ENCODE measurements at places on chromosomes 4 and X.

- no peak for DNase-seq
Measured at GRCh38 chr4:40856277-40856839, 106.6 kb downstream of the NSUN7 start.

DNA sequence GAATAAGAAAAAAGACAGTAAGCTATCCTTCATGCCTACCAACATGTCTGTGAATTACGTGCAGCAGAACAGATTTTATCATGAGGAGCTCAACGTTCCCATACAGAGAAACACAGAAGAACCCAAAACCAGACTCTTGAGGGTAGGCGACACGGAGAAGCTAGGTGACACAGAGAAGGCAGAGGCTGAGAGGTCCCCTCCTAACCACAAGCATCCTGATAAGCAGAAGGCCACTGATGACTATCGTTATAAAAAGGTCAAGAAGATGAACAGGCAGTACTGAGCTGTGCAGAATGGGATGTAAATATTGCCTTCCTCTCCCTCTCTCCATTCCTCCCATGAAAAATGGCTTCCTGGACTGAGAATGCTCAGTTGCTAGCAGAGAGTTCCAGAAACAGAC, 350.2 kb upstream of the BOD1L1 start:
- DNase-seq = no peak

- DNase-seq = no peak
Measured at GRCh38 chr4:128471576-128471975, 184.0 kb upstream of the PGRMC2 start.

DNA sequence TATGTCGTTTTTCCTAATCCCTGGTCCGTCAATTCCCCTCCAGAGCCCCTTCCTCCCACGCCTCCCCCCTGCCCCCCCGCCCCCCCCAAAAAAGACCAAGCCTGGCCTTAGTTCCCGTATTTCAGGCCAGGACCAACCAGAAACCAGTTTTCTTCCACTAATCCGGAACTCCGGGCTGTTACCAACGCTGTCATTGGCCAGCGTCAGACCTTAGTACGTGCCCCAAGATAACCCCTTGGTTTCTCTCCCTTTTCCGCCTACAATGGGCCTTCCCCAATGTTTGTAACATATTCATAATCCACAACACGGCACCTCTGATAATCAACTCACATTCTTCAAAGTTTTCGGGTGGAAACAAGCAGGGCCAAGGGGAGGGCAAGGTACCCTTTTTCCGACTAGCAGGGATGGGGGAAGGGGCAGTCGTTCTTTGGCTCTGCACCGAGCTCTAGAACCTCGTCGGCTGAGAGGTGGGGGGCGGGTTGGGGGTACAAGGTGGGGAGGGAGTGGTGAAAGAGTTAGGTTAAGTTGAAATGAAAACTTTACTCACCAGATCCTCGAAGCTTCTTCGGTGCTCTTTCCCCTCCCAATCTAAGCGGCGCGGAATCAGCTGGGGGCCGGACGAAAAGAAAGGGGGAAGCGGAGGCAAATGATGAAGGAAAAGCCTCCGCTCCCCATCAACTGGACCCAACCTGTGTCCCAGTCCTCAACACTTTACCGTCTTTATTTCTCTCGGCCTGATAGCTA, 1.5 kb downstream of the BRWD3 start:
- DNase-seq = peak; percentile 60

GRCh38 chr4:117378942-117379341, 293.6 kb upstream of the TRAM1L1 start:
- no peak for DNase-seq

DNA sequence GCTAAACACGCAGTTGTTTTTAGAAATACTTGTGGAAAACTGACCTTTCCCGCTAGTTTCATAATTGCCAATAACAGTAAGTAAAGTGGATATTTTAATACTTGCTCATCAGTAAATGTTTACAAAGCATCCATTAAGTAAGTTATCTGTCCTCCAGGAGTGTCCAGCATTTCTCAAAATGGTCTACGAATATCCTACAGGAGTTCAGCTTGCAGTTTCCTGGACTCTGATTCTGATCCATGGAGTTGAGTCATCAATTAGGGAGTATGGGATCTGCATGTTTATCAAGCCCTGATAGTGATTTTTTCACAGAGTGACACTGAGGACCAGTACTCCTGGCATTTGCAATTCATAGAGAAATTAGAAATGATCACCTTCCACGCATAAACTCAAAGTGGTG, 325.2 kb upstream of the AADAT start:
- DNase-seq = no peak

DNA sequence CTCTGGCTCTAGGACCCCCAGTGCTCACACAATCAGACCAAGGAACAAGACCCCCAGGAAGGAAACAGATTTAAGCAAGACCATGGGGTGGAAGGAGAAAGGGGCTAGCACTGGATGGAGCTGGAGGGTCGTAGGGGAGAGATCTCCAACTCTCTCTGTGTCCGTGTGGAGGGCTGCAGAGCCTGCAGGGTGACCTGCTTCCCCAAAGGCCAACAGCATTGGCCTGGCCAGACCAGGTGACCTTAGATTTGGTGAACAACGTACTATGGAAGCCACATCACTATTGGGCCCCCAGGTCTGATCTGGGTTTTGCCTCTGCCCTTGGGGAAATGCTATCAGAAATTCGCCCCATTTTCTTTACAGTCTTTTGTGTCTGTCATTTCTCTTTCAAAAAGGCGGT, 26.0 kb downstream of the NLGN3 start:
- DNase-seq = no peak

- no peak for DNase-seq
Measured at GRCh38 chr4:78079726-78080430, 22.8 kb downstream of the FRAS1 start.

GRCh38 chrX:133881007-133881406, 104.4 kb downstream of the GPC3 start:
- no peak for DNase-seq

- no peak for DNase-seq
Measured at GRCh38 chr4:106454581-106454980, 86.0 kb upstream of the GIMD1 start.

DNA sequence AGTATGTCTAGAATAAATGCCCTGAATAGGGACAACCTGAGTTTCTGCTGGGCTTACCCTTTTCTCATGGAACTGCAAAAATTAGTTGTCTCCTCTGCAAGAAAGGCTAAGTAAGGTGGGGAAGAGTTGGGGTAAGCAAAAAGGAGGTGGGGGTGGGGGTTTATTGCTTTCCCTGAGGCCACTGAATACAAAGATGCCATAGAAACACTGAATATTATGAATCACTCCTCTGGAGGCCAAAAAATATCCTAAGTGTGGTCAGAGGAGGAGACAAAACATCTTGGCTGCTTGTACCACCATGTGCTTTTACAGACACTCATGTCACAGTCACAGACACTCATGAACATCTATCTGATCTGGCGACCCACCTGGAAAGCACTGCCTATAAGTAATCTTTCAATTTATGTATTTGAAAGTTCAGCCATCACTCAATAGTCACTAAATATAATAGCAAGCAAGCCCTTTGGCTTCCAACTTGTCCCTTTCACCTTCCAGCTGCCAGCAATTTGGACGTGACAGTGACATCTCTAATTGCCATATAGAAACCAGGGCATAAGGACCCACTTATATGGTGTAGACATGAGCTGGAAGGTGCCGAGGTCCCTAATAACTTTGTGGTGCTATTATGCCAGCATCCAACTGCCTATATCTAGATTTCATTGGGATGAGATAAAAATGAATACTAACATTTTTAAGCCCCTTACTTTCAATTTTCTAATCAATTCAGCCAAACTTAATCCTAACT, 122.7 kb upstream of the CBR4 start:
- DNase-seq = no peak

GRCh38 chr4:24174602-24175001, 284.8 kb upstream of the PPARGC1A start:
- DNase-seq = no peak

DNA sequence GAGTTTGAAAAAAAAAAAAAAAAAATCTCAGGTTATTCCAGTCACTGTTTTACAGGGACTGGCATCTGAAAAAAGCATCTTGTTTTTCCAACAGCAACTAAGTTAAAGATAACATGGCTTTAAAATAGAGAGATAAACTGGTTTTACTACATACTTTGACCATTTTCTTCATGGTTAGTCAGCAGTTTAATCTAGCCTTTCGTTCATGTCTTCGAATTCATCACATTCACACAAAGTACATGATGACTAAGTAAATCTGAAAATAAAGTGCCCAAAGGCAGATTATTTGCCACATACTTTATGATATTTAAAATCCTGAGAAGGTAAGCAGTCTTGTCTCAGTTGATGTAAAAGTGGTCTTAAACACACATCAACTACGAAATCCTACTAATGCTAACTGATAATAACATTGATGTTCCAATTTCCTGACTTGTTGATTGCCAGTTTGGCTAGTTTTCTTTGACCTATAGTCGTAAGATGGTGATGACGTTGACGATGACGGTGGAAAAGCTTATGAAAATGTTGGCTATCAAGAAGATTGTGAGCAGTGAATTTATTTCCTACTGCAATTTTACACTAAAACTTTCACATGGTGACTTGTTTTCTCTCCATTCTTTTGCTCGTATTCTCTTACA, 540.5 kb upstream of the BOD1L1 start:
- no peak for DNase-seq

DNA sequence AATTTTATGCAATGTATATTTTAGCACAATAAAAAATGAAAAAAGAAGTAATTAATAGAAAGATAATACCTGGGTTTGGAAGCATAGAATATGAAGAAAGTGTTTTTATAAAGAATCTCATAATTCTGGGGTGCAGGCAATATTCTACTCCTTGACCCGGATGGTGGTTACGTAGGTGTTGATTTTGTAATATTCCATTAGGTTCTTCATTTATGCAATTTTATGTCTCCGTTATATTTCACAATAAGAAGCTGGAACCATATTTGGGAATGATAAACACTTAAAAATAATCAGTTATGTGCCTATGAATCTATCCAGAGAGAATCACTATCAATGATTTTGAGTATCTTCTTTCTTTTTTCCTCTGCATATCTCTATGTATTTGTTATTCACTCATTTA, 38.5 kb downstream of the CHRNA9 start:
- no peak for DNase-seq

- no peak for DNase-seq
Measured at GRCh38 chr4:164239976-164240375, 514.0 kb upstream of the SMIM31 start.

DNA sequence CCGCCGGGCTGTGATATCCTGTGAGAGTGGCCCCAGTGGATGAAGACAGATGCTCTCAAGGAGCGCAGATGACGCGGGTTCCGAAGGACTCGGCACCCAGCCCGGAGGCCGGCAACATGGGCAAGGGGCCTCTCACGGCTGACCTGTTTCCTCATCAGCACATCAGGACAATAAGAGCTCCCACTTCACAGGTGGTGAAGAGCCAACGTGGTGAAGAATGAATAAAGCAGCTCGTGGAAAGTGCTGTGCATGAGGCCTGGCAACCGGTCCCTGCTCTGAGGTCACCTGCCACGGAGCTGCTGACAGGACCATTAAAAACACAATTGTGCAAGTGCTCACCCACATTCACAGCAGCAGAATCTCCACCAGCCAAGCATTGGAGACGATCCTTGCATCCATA, 22.9 kb downstream of the ABLIM2 start:
- no peak for DNase-seq

- no peak for DNase-seq
Measured at GRCh38 chr4:3041192-3042142, 32.9 kb downstream of the HTT-AS start.

- no peak for DNase-seq
Measured at GRCh38 chrX:154739952-154740465, 10.9 kb downstream of the GAB3 start.

DNA sequence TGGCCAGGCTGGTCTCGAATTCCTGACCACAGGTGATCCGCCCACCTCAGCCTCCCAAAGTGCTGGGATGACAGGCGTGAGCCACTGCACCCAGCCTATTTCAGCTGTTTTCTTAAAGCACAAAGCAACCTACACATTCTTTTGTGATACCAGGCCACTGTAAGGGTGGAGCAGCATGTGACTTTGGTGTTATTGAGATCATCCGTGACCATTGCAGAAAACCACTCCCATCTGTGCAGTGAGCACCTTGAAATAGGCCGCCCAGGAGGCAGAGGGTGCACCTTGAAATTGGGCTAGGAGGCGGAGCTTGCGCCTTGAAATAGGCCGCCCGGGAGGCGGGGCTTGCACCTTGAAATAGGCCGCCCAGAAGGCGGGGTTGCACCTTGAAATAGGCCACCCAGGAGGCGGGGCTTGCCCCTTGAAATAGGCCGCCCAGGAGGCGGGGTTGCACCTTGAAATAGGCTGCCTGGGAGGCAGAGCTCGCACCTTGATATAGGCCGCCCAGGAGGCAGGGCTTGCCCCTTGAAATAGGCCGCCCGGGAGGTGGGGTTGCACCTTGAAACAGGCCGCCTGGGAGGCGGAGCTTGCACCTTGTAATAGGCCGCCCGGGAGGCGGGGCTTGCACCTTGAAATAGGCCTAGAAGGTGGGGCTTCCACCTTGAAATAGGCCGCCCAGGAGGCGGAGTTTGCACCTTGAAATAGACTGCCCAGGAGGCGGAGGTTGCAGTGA, 9.0 kb upstream of the SLC25A6 start:
- DNase-seq = no peak

DNA sequence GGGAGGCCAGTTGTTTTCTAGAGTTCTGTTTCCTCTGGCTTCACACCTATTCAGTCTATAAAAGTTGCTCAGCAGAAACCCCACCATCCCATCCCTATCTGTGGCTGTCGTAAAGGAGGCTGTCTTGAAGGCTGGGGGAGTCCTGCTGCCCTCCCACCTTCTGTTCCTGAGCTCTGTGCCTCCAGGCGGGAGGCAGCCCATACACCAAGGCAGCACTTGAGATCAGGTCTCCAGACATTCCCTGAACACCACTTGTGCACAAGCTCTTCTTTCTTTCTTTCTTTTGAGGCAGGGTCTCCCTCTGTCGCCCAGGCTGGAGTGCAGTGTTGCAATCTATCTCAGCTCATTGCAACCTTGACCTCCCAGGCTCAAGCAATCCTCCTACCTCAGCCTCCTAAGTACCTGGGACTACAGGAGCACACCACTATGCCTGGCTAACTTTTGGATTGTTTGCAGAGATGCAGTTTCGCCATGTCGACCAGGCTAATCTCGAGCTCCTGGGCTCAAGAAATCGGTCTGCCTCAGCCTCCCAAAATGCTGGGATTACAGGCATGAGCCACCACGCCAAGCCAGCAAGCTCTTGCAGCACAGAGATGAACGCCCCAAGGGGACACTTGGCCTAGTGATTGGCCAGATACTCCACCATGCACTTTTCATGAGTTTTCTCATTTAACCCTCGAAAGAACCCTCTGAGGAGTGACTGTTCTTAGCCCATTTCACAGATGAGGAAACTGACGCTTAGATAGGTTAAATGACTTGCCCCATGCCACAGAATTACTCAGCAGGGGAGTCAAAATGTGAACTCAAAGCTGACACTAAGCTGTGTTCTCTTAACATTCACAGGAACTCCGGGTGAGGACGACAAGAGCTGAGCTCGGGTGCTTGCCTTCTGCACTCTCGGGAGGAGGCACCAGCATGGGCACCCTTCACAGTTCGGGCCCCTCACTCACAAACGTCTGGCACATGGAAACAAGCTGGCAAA, 55.8 kb upstream of the ENPP6 start:
- no peak for DNase-seq
